ENCODE measurements at places on chromosomes 6 and 20. TPM values are rescaled to one million over a fixed set of nuclear protein-coding genes. Genes with fewer than 3 reads are reported as not detected.

The TTPAL gene
- 16.8 TPM for total RNA-seq

- no peak overlapping the region for H3K27ac ChIP-seq
- no peak overlapping the region for H3K4me3 ChIP-seq
- no peaks in the 10 kb centered on the region for H3K36me3 ChIP-seq
Measured at GRCh38 chr6:77535172-77535571, 71.9 kb upstream of the HTR1B start.

DNA sequence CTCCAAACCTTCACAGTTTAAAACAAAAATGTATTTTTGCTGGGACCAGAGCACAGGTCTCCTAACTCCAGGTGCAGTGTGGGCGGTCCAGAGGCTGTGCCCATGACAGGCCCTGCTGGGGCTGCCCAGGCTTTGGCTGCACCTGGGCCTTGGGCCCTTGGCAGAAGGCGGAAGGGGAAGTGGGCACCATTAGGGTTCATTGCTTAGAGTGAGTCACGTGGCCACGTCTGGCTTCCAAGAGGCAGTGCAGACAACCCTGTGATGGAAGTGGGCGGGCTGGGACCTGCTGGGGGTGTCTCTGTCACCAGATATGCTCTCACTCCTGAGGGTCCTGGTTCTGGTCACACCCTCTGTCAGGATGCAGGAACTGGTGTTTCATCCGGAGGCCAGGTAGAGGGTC lies 302.2 kb downstream of the QKI start:
- no peak overlapping the region for H3K4me3 ChIP-seq
- H3K36me3 ChIP-seq = no peaks in the 10 kb centered on the region
- H3K4me1 ChIP-seq = peaks cover 10% of the 10 kb centered on the region
- no peak for DNase-seq

DNA sequence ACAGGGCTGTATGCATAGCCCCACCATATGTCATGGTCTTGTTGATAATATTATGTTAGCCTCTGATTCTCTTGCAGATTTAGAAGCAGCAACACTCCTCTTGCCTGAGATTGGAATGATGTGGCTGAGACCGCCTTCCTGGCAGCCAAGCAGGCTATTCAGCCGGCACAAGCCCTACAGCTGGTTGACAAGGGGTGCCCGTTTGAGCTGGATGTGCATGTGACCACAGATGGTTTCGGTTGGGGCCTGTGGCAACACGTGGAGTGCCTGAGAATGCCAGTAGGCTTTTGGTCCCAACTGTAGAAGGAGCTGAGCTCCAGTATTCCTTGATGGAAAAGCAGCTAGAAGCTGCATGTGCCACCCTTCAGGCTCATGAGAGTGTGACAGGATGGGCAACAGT lies 303.6 kb upstream of the POU3F2 start:
- no peaks in the 10 kb centered on the region for H3K4me1 ChIP-seq
- no peak overlapping the region for H3K27ac ChIP-seq
- no peak overlapping the region for H3K4me3 ChIP-seq
- H3K27me3 ChIP-seq = no peaks in the 10 kb centered on the region
- DNase-seq = no peak

DNA sequence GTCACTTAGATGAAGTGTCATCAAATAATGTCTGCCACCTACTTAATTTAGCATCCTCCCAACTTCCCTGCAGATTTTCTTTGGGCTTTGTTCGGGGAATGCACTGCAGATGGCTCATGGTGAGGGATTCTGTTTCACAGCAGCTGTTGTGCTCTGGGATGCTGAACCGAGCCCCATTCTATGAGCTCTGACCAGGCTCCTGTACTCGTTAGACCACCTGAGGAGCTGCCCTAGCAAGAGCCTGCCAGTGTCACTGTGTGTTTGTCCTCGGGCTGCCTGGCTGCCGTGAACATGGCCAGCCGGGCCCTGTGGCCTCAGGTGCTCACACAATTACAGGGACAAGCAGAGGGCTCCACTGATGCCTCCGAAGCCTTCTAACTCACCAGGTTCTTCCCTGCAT lies 238.8 kb upstream of the ECI2 start:
- no peaks in the 10 kb centered on the region for H3K36me3 ChIP-seq
- no peak overlapping the region for H3K4me3 ChIP-seq
- H3K27ac ChIP-seq = no peak overlapping the region
- no peaks in the 10 kb centered on the region for H3K4me1 ChIP-seq

DNA sequence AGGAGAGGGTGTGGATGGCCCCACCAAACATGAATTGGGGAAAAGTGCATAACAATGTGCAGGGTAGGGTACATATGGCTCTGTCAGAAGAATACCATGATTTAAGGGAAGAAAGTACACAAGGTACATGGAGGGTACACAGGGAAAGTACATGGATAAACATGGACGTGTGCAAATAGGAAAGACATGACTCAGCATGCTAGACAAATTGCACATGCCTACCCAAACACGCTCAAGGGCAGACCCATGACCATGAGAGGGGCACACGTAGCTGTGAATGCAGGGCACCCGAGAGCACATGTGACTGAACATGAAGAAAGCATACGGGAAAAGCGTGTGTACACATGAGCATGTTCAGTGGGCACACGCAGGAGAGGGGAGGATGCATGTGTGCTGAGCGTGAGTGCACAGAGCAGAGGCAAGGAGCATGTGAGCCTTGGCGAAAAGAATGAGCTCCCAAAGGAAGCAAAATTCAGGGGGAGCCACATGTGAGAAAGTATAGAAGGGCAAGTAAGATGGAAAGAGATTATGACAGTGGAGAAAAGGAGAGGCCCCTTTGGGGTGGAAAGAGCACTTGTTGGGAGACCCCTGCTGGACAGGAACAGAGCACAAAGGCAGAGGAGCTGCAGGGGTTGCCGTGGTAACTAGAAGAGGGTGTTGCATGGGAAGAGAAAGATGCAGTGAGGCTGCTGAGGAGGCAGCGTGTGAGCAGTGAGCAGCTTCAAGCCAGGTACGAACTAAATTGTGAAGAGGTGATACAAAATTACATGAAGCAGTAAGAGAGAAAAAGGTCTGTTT lies 17.8 kb downstream of the OR2H2 start:
- no peaks in the 10 kb centered on the region for H3K4me1 ChIP-seq
- H3K4me3 ChIP-seq = no peak overlapping the region
- H3K27ac ChIP-seq = no peak overlapping the region
- H3K27me3 ChIP-seq = no peaks in the 10 kb centered on the region
- peaks cover 3% of the 10 kb centered on the region for H3K36me3 ChIP-seq

DNA sequence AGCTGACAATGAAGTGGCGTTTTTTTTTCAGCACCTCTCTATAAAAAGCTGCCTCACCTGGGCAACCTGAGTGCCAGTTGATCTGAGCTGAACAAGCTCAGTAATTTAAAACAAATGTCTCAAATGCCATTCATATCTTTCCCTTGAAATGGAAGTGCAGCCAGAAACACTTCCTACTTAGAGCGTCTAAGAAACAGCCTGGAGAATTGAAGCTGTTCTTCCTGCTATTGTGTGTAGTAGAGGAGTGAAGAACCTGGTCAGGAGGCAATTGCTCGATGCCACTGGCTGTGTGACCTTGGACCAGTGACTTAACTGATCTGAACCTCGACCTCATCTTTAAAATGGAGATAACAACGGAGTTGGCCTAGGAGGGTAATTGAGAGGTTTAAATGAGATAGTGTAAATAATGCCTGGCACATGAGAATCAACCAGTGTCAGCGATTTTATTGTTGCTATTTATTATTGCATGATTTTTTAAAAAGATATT lies 95.4 kb upstream of the FOXQ1 start:
- no peak overlapping the region for H3K4me3 ChIP-seq
- H3K27me3 ChIP-seq = peaks cover 2% of the 10 kb centered on the region
- no peak overlapping the region for H3K27ac ChIP-seq
- no peak for DNase-seq

The RAET1G gene
- total RNA-seq = not detected

GRCh38 chr6:128310451-128310850 lies 209.9 kb downstream of the PTPRK start:
- no peaks in the 10 kb centered on the region for H3K4me1 ChIP-seq
- DNase-seq = no peak
- H3K27me3 ChIP-seq = no peaks in the 10 kb centered on the region

- DNase-seq = no peak
- no peaks in the 10 kb centered on the region for H3K36me3 ChIP-seq
- no peak overlapping the region for H3K27ac ChIP-seq
- H3K27me3 ChIP-seq = no peaks in the 10 kb centered on the region
Measured at GRCh38 chr6:138592749-138593123, 93.4 kb upstream of the NHSL1 start.

GRCh38 chr6:137791281-137792159 lies 75.5 kb upstream of the TNFAIP3 start:
- no peaks in the 10 kb centered on the region for H3K36me3 ChIP-seq
- H3K4me3 ChIP-seq = no peak overlapping the region

DNA sequence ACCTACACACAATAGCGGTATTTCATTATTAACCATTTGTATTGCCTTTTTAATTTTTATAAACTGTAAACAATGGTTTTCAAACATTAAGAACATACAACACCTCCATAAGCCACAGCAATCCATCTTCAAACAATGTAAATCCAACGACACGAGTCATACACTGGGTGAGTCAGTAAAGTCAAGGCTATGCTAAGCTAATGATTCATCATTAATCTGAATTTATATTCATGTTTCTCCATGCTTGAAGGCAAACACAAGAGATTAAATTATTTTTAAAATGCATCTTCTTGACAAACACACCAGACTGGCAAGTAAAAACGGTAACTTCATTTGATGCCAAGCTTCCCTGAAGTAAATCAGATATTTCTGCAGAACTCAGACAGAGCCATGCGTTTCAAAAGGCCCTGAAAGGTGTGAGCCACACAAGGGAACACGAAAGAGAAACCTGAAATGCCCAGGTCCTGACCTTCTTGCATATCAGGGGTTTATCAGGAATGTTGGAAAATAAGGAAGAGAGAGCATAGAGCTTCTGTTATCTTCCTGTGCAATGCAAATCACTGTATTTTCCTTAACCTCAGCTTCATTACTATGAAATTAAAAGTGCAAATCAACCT lies 162.5 kb downstream of the ALDH8A1 start:
- no peaks in the 10 kb centered on the region for H3K4me1 ChIP-seq
- DNase-seq = no peak
- no peak overlapping the region for H3K4me3 ChIP-seq
- peaks cover 18% of the 10 kb centered on the region for H3K27me3 ChIP-seq

- H3K4me3 ChIP-seq = no peak overlapping the region
- peaks cover 2% of the 10 kb centered on the region for H3K36me3 ChIP-seq
- H3K4me1 ChIP-seq = peaks cover 5% of the 10 kb centered on the region
- no peak overlapping the region for H3K27ac ChIP-seq
Measured at GRCh38 chr6:157063176-157063905, 260.0 kb downstream of the TMEM242 start.

The TPX2 gene
- total RNA-seq = 1.4 TPM

The TCF15 gene
- total RNA-seq = not detected

DNA sequence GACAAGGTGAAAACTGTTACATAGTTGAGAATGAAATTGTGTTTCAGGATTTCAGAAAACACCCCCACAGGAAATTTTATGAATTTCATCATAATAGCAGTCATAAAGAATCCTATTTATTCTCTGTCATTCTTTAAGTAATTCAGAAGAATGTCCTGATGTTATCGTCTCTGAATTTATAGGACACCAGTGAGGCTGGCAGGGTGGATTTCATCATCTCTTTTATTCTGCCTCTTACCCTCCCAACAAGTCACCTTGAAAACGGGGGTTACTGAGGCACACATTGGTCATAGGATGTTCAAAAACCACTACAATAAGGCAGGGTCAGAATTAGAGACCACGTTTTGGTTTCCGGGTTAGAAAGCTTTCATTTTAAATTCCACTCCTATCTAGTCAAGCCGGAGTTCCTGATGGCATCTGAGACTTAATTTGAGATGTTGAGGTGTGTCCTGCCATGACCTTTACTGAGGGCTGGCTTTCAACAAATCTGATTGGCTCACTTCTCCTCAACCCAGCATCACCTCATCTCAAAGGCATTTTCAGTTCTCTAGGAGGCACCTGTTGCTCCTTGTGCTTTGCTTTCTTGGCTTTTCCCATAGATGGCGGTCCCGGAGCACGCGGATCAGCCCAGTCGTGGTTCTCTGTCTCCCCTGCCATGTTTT lies 230.6 kb upstream of the SUPT3H start:
- H3K36me3 ChIP-seq = no peaks in the 10 kb centered on the region
- no peaks in the 10 kb centered on the region for H3K4me1 ChIP-seq
- H3K4me3 ChIP-seq = no peak overlapping the region
- H3K27ac ChIP-seq = no peak overlapping the region
- no peaks in the 10 kb centered on the region for H3K27me3 ChIP-seq

DNA sequence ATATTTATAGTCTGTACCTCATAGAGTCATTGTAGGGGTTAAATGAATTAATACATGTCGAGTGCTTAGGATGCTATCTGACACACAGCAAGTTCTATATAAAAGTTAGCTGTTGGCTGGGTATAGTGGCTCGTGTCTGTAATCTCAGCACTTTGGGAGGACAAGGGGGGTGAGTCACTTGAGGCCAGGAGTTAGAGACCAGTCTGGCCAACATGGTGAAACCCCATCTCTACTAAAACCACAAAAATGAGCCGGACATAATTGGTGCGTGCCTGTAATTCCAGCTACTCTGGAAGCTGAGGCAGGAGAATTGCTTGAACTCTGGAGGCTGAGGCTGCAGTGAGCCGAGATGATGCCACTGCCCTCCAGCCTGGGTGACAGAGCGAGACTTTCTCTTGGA lies 222.9 kb downstream of the UBE3D start:
- peaks cover 7% of the 10 kb centered on the region for H3K27me3 ChIP-seq
- DNase-seq = no peak
- H3K27ac ChIP-seq = no peak overlapping the region
- no peak overlapping the region for H3K4me3 ChIP-seq

The LPIN3 gene
- 0.46 TPM for total RNA-seq

- no peaks in the 10 kb centered on the region for H3K27me3 ChIP-seq
- H3K36me3 ChIP-seq = no peaks in the 10 kb centered on the region
- H3K4me1 ChIP-seq = no peaks in the 10 kb centered on the region
- H3K4me3 ChIP-seq = no peak overlapping the region
- H3K27ac ChIP-seq = no peak overlapping the region
Measured at GRCh38 chr6:46828939-46829338, 35.8 kb downstream of the MEP1A start.

DNA sequence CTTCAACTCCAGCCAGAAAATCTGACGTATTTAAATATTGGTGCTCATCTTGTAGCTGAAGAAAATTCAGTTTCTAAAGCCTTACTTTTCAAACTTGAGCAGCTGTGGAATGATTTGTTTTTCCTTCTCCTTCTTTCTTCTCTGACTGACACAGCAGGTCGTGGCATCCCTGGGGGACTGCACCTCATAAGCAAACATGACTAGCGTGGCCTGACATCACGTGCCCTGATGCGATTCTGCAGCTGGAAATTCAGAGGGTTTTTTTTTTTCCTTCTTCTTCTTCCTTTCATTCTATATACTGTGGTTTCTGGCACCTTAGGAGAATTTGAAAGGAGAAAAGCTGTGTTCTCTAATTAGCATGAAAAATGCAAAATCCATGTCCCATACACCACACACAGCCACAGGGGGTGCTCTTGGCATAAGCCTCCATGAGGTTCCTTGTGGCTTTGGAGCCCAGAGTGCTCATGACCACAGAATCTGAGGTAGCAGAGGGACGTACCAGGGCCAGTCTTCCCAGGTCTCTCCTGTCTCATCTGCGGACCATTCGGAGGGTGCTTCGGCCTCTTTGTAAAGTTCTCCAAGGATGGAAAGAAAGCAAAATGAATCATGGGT lies 258.5 kb upstream of the CDH4 start:
- no peak overlapping the region for H3K4me3 ChIP-seq
- no peak for DNase-seq
- H3K4me1 ChIP-seq = no peaks in the 10 kb centered on the region
- H3K36me3 ChIP-seq = no peaks in the 10 kb centered on the region
- H3K27me3 ChIP-seq = no peaks in the 10 kb centered on the region
- H3K27ac ChIP-seq = no peak overlapping the region

The HLA-DMA gene
- 37.8 TPM for total RNA-seq

- H3K27me3 ChIP-seq = no peaks in the 10 kb centered on the region
- peaks cover 55% of the 10 kb centered on the region for H3K4me1 ChIP-seq
- DNase-seq = peak; percentile 84
- peak overlapping the region; percentile 61 for H3K4me3 ChIP-seq
Measured at GRCh38 chr6:2940010-2940850, 31.1 kb downstream of the SERPINB6 start.

The IL17F gene
- total RNA-seq = not detected

Data from T-cell (primary cell).